G401 (cell line): ENCODE measurements at places on chromosomes 13 and 19. TPM values are rescaled to one million over a fixed set of nuclear protein-coding genes. Genes with fewer than 3 reads are reported as not detected.

DNA sequence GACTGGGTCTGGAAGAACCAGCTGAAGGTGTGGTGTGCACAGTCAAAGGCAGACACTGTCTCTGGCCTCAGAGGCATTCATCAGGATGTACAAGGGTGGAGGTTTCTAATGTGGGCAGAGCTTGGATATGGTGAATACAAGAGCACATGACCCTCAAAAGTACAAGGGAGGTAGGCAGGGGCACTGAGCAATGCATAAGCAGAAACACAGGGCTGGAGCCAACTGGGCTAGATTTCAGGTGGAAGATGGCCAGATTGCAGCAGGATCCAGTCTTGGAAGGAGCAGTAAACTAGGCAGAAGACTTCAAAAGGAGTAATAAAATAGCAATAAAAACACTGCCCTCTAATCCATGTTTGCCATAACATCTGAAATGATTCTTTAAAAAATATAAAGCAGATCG lies 417.1 kb downstream of the OLFM4 start:
- peak; percentile 67 for DNase-seq

DNA sequence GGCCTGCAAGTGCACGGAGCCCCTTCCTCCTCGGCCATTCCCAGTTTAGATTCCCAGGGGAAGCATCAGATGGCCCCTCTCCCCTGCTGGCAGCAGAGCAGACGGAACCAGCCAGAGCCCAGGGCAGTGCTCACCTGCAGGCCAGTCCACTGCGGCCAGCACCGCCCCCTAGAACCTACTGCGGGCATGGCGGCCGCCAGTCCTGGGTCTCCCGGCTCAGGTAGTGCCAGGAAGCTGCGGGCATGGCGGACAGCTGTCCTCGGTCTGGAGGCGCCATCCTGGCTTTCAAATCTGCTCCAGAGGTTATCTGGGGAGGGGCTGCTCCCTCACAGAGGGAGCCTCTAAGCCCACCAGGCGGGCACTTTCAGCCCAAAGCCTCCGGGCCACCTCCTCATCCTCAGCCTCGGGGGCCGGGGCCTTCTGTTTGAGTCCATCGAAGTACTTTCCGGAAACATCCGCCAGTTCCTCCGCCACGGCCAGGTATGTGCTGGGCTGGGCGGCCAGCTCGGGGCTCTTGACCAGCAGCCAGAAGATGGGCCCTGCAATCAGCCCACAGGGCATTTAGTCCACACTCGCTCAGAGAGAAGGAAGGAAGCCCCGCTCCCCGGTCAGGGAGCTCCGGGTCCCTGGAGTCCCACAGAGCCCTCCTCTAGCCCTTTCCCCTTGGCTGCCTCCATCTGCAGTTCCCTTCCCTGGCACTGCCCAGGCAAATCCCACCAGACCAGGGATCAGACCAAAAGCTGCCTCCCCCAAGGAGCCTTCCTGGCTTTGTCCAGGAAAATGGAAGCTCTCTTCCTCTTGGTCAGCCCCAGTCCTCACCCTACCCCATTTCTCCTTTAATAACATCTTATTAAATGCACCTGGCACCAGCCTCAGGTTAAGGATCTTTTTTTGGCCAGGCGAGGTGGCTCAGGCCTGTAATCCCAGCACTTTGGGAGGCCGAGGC lies 7.0 kb upstream of the GP6 start:
- DNase-seq, result no peak

MUC16 gene
- total RNA-seq, result not detected in 2 replicates

DNA sequence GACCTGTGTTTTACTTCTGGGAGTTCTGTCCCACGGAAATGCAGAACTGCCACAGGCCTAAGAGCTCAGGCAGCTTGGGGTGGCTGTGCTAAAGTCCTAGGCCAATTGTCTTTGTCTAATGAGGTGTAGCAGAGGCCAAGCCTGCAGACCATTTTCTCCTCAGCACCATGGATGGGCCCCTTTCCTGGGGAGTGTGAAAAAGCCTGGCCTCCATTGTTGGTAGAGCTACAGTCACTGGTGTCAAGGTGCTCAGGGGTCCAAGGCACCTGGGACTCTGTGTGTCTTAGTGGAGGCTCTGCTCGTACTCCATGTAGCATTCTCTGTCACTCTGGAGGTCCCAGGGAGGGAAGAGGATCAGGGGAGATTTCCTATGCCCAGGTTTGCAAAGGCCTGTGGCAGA lies 329.6 kb downstream of the SLITRK5 start:
- DNase-seq, result no peak

CEACAM4 gene
- not detected in 2 replicates for total RNA-seq

- DNase-seq, result no peak
Measured at GRCh38 chr19:16068696-16069259, 7.5 kb upstream of the TPM4 start.

WDR83 gene
- total RNA-seq, result 10.9 and 17.9 TPM in 2 replicates

MIA gene
- total RNA-seq, result 3.8 TPM in 1 of 2 replicates, not detected in the other

DLL3 gene
- 12.4 and 15.6 TPM in 2 replicates for total RNA-seq

DNA sequence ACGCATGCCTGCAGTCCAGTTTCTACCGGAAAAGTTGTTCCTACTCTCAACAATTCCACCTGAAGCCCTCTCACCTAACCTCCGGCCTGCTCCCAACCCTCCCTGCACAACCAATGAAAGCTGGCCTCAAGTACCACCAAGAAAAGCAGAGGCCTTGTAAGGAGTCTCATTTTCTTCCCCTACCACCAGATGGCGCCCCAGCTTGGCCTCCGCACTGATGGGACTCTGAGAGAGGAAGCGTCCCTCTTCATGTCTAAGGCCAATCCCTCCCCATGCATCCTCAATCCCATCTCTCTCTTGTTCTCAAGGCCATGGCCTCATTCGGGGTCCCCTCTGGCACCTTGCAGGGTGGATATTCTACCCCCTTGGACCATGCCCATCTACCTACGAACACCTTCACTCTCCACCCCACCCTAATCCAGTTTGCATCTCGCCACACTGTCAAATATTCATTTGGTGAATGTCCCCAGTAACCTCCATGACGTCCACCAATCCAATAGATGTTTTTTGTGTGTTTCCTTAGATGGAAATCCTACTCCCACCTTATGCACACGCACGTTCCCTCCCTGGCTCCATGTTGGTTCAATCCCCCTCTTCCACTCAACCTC lies 412.8 kb downstream of the ZNF536 start:
- DNase-seq, result peak; percentile 7

- no peak for DNase-seq
Measured at GRCh38 chr19:35039881-35040825, 1.4 kb upstream of the HPN start.

PAF1 gene
- total RNA-seq, result 54.0 and 61.7 TPM in 2 replicates

DNA sequence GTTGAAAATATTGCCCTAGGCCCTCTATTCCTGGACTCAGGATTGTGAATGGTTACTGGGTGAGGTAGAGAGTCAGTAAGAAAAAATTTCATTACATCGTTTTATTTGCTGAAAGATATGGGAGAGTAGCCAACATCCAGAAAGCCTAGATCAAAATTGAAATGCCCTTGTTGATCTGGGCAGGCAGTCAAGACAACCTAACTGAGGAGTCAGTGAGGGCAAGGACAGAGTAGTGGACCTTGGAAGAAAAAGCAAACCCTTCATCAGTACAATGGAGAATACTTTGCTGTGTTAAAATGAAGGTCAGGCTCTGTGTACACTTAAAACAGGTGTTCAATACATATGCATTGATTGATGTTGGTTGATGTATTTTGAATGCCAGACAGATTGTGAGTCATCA lies 576.7 kb downstream of the OLFM4 start:
- no peak for DNase-seq
